HFFc6 (cell line): ENCODE measurements at places on chromosomes 12 and 14. TPM values are rescaled to one million over a fixed set of nuclear protein-coding genes. Genes with fewer than 3 reads are reported as not detected.

Gene TMPRSS12
- not detected in 3 replicates for total RNA-seq

DNA sequence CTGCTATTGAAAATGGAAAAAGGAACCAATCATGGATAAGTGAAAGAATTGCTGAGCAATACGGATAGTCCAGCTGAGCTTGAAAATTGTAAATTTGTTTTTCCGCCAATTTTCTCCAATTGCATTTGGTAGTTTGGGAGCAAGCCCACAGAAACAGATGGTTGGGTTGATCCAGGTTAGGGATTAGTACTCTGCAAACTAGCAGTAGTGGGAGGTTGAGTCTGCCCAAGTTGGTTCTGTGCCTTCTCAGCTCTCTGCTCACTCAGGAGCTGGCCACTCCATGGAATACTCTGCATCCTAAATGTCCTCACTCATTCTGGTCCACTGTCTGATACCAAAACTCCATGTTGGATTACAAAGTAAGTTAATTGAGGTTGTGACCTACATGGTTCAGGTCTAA lies 361.1 kb upstream of the ATP2B1 start:
- DNase-seq, result no peak

DNA sequence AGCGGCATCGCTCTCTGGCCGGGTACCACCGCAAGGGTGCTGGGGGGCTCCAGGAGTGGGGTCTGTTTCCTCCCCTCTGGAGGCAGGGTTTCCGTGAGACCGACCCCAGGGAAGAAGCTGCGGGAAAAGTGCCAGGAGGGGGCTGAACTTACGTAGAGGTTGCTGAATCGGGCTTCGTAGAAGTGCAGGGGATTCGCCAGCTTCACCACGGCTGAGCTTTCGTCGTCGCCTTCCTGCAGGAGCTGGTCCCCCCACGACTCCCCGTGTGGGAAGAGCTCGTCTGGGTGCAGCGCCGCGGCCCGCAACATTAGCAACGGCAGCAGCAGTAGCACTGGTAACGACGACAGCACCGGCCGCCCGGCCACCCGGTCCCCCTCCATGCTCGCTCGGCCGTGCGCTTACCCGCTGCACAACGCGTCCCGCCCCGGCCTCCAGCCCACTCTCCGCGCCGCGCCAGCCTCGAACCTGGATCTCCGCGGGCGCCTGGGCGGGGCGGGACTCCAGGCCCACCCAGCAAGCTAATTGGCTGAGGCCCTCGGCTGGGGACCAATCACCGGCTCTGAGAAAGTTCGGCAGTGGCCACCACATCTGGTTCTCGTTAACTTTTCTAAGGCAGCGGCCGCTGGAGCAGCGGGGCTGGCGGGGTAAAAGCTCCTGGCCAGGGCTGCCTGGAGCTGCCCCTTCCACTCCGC lies at the start of gene NID2:
TSS of gene NID2 (minus strand) at position 445 of the 692 bp plus-strand sequence. CDS start at position 380, 65 bp downstream.
- DNase-seq, result peak; percentile 93

DNA sequence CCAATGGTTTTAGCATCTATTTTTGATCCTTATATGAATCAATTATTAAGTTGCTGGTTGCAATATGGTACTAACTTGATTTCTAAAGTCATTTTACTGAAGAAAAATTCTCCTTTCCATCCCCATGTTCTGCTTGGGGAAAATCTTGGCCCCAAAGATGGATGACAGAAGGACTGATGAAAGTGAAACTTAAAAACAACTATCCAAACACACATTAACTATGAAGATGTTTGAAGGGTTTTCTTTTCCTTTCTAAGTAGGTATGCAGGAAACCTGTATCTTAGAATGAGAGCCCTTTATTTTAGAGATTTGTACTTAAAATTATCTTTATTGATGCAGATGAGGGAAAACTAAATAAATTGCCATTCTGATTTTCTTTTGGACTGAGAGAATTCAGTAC lies 5.9 kb downstream of the C12orf71 start:
- DNase-seq, result no peak

DNA sequence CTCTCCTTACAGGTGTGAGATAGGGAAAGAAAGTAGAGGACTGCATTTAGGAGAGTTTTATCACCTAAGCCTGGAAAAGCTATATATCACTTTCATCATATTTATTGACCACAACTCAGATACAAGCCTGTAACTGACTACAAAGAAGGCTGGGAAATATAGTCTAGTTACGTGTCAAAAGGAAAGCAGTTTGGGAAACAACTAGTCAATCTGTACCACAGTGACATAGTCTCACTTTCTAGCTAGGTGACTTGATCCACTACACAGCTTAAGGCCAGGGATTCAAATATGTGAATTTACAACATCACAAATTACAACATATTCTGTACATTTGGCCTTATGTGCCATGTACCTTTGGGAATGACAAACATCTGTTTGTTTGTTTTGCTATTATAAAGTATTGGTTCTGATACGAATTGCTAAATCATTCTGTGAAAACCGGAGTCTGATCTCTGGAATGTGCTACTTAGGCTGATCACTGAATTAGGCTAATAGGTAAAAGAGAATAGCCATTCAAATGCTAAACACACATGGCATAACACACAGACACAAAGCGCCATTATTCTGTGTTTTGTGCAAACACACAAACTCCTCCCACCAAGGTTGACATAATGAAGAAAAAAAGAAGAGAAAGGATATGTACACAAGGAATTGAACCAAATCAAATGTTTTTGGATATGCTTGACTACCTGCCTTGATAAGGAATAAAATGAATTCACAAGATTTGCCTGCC lies 279.8 kb downstream of the DUSP6 start:
- no peak for DNase-seq

- DNase-seq, result no peak
Measured at GRCh38 chr14:68753690-68754089, 39.2 kb downstream of the ZFP36L1 start.

Gene STXBP6
- 13.8 to 19.4 TPM (median 16.8 TPM) in 3 replicates for total RNA-seq

Gene OTUB2
- total RNA-seq, result 1.2 to 1.6 TPM (median 1.5 TPM) in 3 replicates

DNA sequence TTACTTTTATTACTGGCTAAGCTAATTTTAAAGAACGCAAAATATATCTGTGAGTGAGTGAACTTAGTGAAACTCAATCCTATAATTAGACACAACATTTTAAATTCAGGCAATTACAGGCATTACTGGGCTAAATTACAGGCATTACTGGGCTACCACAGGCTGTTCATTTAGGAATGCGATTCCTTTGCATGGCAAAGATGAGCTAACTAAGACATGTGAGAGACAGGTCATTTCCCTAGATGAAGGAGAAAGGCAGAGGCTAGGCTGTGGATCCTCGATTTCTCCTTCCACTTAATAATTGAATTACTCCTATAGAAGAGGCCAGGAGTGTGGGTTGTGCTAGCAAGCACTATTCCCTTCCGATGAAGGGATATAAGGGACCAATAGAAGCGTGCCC lies 429.4 kb upstream of the LMO3 start:
- no peak for DNase-seq

Gene FAM181A
- not detected in 3 replicates for total RNA-seq

Gene SDR9C7
- total RNA-seq, result not detected in 3 replicates

Gene ACSS3
- 0.74 to 0.96 TPM (median 0.84 TPM) in 3 replicates for total RNA-seq

DNA sequence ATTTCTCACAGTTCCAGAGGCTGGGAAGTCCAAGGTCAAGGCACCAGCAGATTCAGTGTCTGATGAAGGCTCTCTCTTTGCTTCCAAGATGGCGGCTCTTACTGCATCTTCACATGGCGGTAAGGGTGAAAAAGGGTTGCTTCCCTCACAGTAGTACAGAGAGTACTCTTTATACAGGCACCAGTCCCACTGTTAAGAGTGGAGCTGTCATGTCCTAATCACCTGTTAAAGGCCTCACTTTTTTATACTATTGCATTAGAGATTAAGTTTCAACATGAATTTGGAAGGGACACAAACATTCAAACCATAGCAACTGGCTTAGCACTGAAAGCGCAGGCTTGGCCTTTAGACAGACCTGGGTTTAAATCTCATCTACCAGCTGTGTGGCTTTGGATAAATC lies 50.0 kb upstream of the TCL1A start:
- no peak for DNase-seq

Gene KRT4
- total RNA-seq, result 0.24 TPM in 1 of 3 replicates, not detected in the others

Gene ERC1
- 48.2 to 50.2 TPM (median 48.6 TPM) in 3 replicates for total RNA-seq

DNA sequence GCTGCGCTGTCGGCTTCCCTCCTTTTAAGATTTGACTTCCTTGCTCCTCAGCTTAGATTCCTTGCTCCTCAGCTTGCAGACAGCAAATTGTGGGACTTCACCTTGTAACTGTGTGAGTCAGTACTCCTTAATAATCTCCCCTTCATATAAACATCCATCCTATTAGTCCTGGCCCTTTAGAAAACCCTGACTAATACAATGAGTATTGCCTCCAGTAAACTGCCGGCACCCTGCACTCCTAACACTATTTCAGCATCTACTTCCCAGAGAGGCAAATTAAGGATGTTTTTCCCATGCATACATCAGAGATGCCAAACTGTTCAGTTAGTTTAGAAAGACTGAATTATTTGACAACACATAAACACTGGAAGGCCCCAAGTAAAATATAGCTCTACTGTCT lies 611.3 kb upstream of the TMEM132C start:
- peak; percentile 96 for DNase-seq

Gene EFS
- 8.8 to 13.4 TPM (median 11.1 TPM) in 3 replicates for total RNA-seq

- DNase-seq, result no peak
Measured at GRCh38 chr14:63510538-63510937, 32.6 kb downstream of the PPP2R5E start.

DNA sequence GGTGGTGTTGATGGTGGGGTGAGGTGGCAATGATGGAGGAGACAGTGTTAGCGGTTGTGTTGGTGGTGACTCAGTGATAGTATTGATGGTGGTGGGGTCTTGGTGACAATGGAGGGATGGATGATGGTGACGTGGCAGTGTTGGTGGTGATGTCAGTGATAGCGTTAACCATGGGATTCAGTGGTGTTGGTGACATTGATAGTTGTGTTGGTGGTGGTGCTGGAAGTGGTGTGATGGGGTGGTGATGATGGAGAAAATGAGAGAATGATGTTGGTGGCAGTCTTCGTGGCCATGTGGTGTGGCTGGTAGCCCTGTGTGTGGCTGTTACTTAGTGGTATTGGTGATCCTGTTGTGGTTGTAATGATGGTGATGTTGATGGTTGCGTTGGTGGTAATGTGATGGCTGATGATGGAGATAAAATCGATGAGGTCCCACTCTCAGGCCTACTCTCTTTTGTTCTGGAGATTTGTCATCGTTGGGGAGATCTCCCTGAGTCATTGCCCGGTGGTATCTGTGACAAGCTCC lies 2.6 kb downstream of the DTX1 start:
- no peak for DNase-seq

DNA sequence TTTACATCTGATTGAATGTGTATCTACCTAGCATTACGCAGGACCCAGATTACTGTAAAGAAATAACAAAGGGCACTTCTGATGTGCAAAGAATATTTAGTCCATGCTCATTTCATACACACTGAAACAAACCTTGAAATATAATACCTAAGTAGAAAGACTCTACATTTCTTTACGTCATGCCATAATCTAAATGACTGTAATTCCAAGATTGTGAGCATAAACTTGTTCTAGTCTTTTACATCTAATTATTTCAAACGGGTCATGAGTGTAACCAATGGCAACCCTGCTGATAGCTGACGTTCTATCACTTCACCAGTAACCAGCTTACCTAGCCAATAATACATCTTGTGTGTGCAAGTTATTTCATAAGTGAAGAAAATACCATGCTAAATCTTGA lies 433.8 kb downstream of the PRKD1 start:
- no peak for DNase-seq

GRCh38 chr12:76137606-76138005 lies 53.1 kb upstream of the NAP1L1 start:
- DNase-seq, result no peak

Gene NT5DC3
- 9.0 to 11.4 TPM (median 10.4 TPM) in 3 replicates for total RNA-seq

Gene LRP1
- total RNA-seq, result 190 and 314 TPM in 2 replicates

DNA sequence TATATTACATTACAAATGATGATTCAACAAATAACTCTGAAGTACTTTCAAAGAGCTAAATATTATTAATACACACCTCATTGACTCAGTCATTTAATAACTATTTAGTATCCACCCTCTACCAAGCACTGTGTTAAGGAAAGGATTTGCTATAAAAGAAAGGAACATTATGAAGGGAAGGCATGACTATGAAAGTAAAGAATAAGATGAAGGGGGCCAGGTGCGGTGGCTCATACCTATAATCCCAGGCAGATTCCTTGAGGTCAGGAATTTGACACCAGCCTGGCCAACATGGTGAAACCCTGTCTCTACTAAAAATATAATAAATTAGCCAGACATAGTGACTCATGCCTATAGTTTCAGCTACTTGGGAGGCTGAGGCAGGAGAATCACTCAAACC lies 107.9 kb downstream of the PLCZ1 start:
- no peak for DNase-seq

Gene GPRC5D
- not detected in 3 replicates for total RNA-seq

DNA sequence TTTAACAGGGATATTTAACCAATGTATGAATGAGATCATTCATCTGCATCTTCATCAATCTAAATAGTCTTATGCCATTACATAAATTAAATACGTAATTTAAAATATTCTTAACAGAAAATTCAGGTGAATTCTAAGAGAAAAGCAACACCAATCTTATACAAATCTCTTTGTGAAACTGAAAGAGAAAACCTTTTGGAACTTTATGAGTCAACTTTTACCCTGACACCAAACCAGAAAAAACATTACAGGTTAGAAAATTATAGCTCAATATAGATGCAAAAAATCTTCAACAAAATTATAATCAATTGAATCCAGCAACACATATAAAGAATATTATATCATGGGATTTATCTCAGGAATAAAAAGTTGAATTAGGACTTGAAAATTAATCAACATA lies 3.4 kb downstream of the GLIPR1L1 start:
- DNase-seq, result no peak

DNA sequence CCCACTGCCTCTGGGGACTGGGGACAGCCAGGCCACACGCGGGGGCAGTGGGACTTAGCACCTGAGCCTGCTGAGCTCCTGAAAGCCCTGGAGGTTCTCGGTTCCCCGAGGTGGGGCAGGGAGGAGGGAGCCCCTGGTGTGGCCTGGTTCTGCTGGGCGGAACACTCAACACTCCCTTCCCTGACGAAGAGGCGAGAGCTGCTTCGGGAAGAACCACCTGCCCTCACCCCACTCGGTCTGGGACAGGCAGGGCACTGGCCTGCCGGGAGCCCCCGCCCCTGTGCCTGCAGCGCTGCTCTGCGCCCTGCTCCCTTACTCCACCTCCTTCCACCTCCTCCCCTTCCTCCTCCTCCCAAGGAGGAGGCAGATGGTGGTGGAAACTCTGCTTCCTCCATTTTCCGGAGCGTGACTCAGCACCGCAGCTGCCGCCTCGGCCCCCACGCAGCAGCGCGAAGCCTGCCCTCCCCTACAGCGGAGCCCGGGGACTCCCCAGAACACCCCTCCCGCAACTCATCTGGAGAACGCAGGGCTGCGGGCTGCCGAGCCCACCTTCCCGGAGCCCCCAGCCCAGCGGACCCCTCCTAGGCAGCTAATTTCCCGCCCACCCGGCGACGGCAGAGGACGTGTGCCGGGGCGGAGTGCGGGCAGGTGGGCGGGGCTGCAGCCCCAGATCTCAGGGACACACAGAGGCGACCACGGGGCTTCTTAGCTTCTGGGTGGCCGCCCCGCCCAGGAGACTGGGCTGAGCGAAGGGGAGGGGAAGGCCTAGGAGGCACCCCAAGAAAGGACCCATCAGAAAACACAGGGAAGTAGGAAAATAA lies 11.7 kb upstream of the INF2 start:
- peak; percentile 66 for DNase-seq
